HuH-7.5 (cell line): ENCODE measurements at places on chromosomes 1 and 21.

DNA sequence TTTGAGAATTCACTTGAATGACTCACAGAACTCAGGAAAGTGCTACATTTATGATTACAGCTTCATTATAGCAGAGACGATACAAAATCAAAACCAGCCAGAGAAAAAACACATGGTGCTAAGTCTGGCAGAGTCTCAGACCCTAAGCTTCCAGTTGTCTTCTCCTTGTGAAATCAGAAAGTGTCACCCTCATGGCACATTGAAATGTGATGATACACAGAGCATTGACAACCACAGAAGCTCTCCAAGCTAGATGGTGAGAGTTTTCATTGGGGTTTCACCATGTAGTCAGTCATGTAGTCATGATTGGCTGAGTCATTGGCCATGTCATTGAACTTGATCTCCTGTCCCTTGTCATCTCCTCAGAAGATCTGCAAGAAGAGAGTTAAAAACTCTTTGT, 526.6 kb downstream of the MRPL39 start:
- DNase-seq: no peak

- no peak for DNase-seq
Observed at GRCh38 chr1:18332576-18332975, 148.2 kb upstream of the KLHDC7A start.

GRCh38 chr1:21263052-21263429, 27.2 kb downstream of the ECE1 start:
- DNase-seq: no peak

- DNase-seq: no peak
Observed at GRCh38 chr1:2645776-2646175, 13.0 kb upstream of the MMEL1 start.

DNA sequence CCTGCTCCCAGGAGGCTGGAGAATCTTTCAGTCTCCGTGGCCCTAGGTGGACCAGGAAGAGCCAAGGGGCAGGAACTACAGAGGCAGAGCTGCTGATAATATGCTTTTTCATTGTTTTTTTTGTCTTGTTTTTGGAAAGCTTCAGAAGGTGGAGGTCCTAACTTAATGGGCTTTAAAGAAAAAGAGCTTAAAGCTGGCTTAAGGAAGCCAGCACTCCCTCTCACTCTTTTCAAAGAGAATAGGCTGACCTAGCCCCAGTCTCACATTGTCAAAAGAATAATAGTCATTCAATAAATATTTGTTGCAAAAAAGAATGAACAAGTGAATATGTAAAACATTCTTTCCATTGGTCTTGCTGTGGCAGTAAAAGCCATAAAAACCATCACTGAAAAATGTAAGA, 61.0 kb upstream of the RRP15 start:
- no peak for DNase-seq
